Left ventricle myocardium superior (tissue), 1 donor: ENCODE measurements at places on chromosomes 7 and 10.

GRCh38 chr7:158592541-158592940 is 4.9 kb upstream of the PTPRN2 start:
- no peak for DNase-seq

- DNase-seq, result no peak
Observed at GRCh38 chr10:6609625-6610024, 29.5 kb upstream of the PRKCQ start.

- peak; percentile 29 for DNase-seq
Observed at GRCh38 chr10:27744802-27745731, 552 bp downstream of the MKX start.

GRCh38 chr7:75951506-75951905 is 36.6 kb downstream of the POR start:
- no peak for DNase-seq

DNA sequence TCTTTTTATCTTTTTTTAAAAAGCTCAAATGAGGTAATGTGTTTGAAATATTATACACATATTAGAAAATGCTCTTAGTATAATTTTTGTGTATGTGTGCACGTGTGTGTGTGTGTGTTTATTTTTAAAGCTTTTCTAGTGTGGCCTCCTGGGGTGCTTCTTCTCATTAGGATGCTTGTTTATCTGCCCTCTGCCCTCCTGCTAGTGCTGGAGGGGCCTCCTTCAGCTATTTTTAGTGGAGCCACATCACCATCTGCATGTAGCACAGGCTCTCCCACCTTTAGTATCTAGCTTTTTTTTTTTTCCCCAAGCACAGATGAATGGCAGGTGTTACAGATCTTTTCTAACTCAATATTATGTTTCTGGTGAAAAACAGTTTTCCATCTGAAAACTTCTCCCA is 155.7 kb upstream of the TMEM229A start:
- DNase-seq, result no peak

- no peak for DNase-seq
Observed at GRCh38 chr10:127133672-127134500, 62.5 kb downstream of the INSYN2A start.

- DNase-seq, result no peak
Observed at GRCh38 chr7:36747280-36748016, 23.2 kb upstream of the AOAH start.

DNA sequence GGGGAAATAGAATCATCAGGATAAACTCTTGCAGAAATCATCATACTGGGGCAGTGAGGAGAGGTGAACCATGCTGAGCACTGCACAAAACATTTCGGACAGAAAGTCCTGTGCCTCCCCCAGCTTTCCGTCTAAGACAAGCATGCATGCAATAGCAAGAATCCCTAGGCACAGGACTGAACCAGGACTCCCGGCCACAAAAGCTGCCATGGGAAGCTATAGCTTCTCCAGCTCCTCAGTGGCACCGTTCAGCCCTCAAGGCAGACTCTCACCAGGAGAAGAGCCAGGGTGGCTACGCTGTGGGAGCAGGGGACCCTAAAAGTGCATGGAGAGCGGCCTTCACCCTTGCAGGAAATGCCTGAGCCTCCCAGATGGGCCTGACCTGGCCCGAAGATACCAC is 70.8 kb downstream of the ASB13 start:
- no peak for DNase-seq

- no peak for DNase-seq
Observed at GRCh38 chr10:116526219-116526618, 19.5 kb upstream of the PNLIP start.

- no peak for DNase-seq
Observed at GRCh38 chr7:43513251-43513650, 69.7 kb upstream of the STK17A start.

GRCh38 chr7:83451501-83452045 is 197.4 kb downstream of the SEMA3E start:
- DNase-seq, result no peak

DNA sequence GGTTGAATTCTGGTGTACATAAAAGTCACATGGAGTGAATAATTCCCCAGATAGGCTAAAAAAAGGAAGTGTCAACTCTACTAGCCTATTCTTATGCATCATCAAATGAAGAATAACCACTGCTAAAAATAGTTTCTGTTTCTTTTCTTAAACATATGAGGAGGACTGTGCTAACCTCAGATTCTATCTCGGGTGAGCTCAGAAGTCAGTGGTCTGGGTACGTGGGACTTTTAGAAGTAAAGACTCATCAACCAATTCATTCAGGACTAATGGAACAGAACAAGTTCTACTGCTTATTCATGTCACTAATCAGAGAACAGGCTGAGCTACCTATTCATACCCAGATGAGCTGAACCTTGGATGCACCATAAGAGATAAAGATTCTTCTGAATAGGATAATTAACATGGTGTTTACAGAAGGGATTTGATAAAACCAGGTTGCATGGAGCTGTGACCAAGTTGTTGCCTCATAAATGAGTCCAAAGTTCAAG is 9.5 kb upstream of the ASAH2 start:
- DNase-seq, result no peak

DNA sequence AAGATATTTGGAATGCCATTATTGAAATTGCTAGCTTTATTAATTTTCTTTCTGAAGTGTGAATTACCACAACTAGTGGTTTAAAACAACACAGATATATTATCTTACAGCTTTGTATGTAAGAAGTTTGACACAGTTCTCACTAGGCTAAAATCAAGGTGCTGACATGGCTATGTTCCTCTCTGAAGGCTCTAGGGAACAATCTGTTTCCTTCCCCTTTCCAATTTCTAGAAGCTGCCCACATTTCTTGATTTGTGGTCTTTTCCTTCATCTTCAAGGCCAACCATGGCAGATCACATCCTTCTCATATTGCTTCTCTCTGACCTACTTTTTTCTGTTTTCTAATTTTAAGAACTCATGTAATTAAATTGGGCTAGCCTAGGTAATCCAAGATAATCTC is 43.3 kb upstream of the SLC26A3 start:
- DNase-seq, result no peak

GRCh38 chr10:73097305-73097670 is 622 bp upstream of the P4HA1 start:
- no peak for DNase-seq

DNA sequence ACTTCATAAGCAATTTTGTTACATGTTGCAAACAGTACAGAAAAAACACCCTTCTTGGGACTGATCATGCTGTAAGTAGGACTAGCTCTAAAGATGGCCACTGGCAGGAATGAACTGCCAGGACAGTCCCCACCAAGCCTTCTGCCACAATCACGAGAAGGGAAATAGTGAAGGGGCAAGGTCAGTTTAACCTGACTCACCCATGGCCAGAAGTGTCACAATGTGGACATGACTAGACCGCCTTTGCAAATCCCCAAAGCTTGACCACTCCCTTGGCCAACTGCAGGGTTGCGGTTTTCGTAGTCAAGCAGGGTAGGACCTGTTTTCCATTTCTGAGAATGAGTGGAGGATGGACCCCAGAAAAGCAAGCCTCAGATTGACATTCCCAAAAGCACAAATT is 19.4 kb upstream of the FRAT2 start:
- DNase-seq, result no peak

- peak; percentile 75 for DNase-seq
Observed at GRCh38 chr7:5780801-5781496, 514 bp downstream of the RNF216 start.

GRCh38 chr7:77989981-77990566 is 191.5 kb downstream of the PHTF2 start:
- no peak for DNase-seq

GRCh38 chr7:16348251-16348650 is 73.1 kb downstream of the CRPPA start:
- DNase-seq, result no peak

- DNase-seq, result no peak
Observed at GRCh38 chr7:105306298-105306748, 82.4 kb downstream of the SRPK2 start.

- no peak for DNase-seq
Observed at GRCh38 chr7:135858379-135858778, 109.8 kb upstream of the FAM180A start.

GRCh38 chr7:42186151-42186550 is 50.9 kb downstream of the GLI3 start:
- DNase-seq, result no peak

- no peak for DNase-seq
Observed at GRCh38 chr10:4217653-4218052, 432.6 kb upstream of the KLF6 start.

- no peak for DNase-seq
Observed at GRCh38 chr7:106617860-106618259, 43.1 kb downstream of the CCDC71L start.

- DNase-seq, result no peak
Observed at GRCh38 chr10:58642916-58643428, 130.3 kb downstream of the BICC1 start.

GRCh38 chr10:45561952-45562351 is 110.6 kb downstream of the ZFAND4 start:
- no peak for DNase-seq

GRCh38 chr7:111678281-111678680 is 116.0 kb upstream of the IMMP2L start:
- DNase-seq, result no peak

DNA sequence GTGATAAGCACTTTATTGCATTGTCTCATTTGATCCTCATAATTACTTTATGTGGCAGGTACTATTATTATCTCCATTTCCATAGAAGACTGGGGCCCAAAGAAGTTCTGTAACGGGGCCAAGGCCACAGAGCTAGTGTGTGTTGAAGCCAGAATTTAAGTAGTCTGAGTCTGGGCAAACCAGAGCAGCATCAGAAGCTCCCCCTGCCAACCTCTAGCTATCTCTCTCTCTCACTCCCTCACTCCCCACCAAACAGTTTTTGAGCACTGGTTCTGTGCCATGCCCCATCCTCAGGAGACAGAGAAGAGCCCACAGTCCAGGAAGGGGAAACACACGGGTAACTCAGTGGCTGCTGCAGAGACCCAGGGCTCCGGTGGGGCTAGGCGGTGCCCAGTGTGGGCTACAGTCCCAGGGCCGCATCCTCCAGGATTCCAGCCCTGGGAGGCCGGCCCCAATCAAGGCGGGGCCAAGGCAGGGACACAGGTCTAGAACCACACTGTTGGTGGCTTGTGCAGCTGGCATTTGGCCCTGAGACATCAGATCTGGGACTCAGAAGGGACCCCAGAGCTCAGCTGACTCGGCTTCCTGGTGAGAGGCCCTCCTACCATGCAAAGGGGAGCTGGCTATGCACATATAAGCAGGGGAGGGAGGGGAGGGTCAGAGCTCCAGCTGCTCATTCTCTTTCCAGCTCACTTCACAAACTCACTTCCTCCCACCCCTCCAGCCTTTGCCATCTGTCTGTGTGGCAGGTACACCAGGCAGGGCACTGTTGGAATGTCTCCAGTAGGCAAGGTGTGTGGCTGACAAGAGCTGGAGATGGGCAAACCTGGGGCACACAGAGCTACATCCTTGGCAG is 34.4 kb downstream of the COL13A1 start:
- DNase-seq, result no peak

DNA sequence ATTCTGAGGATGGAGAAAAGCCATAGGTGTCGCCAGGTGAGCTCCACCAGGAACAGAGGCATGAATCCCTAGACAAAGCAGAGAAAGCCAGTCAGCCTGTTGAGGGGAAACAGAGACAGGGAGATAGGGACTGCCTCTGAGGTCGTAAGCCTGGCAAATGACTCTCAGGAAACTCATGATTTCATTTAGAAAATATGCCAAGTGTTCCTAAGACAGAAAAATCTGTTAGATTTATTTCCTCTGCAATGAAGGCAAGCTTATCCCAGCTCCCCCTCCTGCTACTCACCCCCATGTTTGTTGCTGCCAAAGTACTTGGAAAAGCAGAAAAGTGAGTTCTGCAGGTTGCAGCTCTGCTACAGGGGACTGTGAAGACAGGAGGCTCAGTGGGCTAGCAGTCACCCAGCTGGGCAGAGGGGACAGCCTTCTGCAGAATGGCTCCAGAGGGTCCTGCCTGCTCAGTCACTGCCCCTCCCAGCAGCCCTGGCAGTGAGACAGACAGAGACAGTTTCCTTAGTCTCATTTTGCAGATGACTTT is 184.3 kb downstream of the ADRA2A start:
- DNase-seq, result no peak

DNA sequence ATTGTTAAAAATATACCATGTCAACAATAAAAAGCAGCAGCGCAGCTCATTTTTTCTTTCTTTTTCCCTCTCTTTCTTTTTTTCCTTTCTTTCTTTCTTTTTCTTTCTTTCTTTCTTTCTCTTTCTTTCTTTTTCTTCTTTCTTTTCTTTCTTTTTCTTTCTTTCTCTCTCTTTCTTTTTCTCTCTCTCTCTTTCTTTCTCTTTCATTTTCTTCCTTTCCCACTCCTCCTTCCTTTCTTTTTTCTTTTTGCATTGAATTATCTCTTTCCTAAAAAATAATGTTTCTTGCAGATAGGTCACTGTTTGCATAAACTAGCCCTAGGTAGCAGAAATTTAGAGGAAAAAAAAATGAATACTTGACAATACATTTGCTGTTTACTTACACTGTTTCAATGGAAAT is 755.1 kb upstream of the COBL start:
- DNase-seq, result no peak

GRCh38 chr10:75632805-75633462 is 201.5 kb downstream of the LRMDA start:
- DNase-seq, result peak; percentile 42

DNA sequence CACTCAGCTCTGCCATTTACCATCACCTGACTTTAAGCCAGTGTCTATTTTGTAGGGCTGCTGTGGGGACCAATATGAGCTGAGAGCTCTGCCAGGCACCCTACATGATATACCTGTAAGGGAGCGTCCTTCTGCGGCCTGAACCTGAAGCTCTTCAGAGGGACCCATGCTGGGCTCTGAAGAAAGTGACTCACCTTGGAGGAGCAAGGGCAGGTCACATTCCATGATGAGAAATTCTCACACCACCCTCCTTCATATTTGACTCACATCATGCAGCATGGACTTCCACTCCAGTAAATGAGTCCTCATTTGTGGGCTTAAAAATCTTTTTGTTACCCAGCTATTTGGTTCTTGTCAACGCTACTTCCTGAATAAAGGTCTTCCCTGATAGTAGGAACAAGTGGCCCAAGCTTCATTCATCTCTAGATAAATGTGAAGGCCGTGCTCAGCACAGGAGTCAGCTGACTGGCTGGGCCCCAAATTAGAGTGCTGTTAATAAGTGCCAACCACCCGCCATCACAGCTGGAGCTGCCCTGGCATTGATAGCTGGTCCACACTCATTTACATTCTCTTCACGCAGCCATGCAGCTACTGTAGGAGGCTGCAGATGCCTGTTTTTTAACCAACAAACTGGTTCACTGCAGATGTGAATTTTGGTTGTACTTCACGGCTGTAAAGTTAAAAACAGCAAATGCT is 78.4 kb downstream of the RNF216 start:
- peak; percentile 75 for DNase-seq
